ENCODE measurements at places on chromosomes 1 and 21. TPM values are rescaled to one million over a fixed set of nuclear protein-coding genes. Genes with fewer than 3 reads are reported as not detected.
A peak's percentile ranks its signal among the peaks of the same experiment; 100 is the strongest.

DNA sequence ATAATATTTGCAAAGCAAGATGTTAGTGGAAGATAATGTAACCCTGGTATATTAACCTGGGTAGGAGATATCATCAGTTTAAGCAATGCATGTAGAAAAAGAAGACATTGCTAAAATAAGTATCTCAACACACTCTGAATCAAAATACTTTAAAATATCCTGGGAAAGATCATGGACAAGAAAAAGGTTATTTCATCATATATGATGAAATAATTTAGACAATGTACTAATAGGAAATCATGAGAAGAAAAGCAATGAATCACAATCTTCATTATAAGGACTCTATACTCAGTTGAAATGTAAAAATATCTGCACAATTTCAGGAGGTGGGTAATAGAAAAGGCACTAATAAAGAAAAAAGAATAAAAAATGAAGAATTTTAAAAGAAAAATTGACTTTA lies 158.8 kb downstream of the KCNT2 start:
- no peak for DNase-seq
- H3K27me3 ChIP-seq = no peaks in the 10 kb centered on the region
- H3K27ac ChIP-seq = no peak overlapping the region
- no peaks in the 10 kb centered on the region for H3K4me1 ChIP-seq
- no peaks in the 10 kb centered on the region for H3K36me3 ChIP-seq

DNA sequence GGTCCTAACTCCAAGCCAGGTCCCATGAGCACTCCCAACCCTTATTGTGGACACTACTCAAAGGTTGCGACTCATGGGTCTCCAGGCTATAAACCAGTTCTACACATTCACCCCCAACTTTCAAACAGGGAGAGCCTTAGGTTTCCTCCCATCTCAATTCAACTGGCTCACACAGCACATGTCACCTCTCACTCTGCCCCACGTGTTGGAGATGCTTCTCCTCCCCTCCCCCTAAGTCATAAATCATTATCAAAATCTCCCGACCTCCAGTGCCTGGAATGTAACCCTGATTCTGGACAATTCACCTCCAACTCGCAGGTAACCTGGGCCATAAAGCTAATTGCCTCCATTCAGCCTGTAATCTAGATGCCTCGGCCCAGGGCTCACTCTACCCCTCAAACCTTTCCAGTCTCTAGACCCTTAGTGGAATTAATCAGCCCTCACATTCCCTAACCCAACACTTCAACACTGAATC lies 595 bp downstream of the AK2 start:
- H3K4me1 ChIP-seq = peaks cover 57% of the 10 kb centered on the region
- H3K27ac ChIP-seq = peak overlapping the region; percentile 78
- DNase-seq = peak; percentile 17
- H3K4me3 ChIP-seq = peak overlapping the region; percentile 91
- no peaks in the 10 kb centered on the region for H3K27me3 ChIP-seq

The PCSK9 gene
- 0.05 TPM for total RNA-seq

GRCh38 chr1:24463776-24464735 lies 38.6 kb upstream of the RCAN3 start:
- peak overlapping the region; percentile 19 for H3K27ac ChIP-seq
- no peak overlapping the region for H3K4me3 ChIP-seq
- no peaks in the 10 kb centered on the region for H3K27me3 ChIP-seq
- H3K4me1 ChIP-seq = no peaks in the 10 kb centered on the region
- peaks cover 69% of the 10 kb centered on the region for H3K36me3 ChIP-seq
- DNase-seq = no peak

The CRYBG2 gene
- total RNA-seq = 1.9 TPM

- peak; percentile 73 for DNase-seq
- no peaks in the 10 kb centered on the region for H3K4me1 ChIP-seq
- no peak overlapping the region for H3K27ac ChIP-seq
- peaks cover 20% of the 10 kb centered on the region for H3K36me3 ChIP-seq
- H3K27me3 ChIP-seq = no peaks in the 10 kb centered on the region
Observed at GRCh38 chr1:21216835-21217811, 40.4 kb upstream of the EIF4G3 start.

GRCh38 chr1:15738416-15739113 lies 2.5 kb downstream of the SLC25A34 start:
- no peak for DNase-seq
- no peaks in the 10 kb centered on the region for H3K27me3 ChIP-seq
- H3K4me1 ChIP-seq = peaks cover 5% of the 10 kb centered on the region
- no peak overlapping the region for H3K4me3 ChIP-seq

The BGLAP gene
- 1.5 TPM for total RNA-seq

DNA sequence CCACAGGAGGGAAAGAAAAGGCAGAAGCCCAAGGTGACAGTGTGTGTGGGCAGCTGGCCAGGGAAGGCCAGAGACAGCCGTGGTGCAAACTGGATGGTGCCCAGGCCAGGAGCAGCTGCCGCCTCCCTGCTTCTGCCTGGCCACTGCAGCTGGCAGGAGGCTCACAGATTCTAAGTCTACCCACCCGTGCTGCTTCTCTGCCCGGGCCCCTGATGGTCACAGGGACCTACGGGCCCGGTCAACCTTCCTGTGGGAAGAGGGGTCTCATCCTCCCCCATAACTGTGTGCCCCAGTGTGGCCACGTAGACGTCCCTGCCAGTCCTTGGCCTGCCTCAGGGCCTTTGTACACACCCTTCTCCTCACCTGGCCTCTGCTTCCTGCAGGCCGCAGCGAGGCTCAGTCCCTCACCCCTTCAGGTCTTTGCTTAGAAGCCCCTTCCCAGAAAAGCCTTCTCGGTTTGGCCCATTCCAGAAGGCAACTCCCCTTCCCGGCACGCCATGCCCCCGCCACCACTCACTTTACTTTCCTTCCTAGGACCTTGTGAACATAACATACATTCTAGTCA lies 192.6 kb upstream of the AJAP1 start:
- H3K27ac ChIP-seq = no peak overlapping the region
- no peak for DNase-seq
- H3K4me3 ChIP-seq = no peak overlapping the region
- H3K27me3 ChIP-seq = no peaks in the 10 kb centered on the region
- H3K36me3 ChIP-seq = no peaks in the 10 kb centered on the region

GRCh38 chr1:175524003-175524402 lies 219.4 kb downstream of the TNR start:
- DNase-seq = no peak
- H3K4me3 ChIP-seq = no peak overlapping the region
- no peaks in the 10 kb centered on the region for H3K4me1 ChIP-seq
- no peak overlapping the region for H3K27ac ChIP-seq
- H3K36me3 ChIP-seq = no peaks in the 10 kb centered on the region
- peaks cover 7% of the 10 kb centered on the region for H3K27me3 ChIP-seq

GRCh38 chr1:62691062-62691844 lies 3.1 kb upstream of the DOCK7 start:
- DNase-seq = no peak
- no peaks in the 10 kb centered on the region for H3K36me3 ChIP-seq
- H3K27me3 ChIP-seq = no peaks in the 10 kb centered on the region
- peaks cover 24% of the 10 kb centered on the region for H3K4me1 ChIP-seq

DNA sequence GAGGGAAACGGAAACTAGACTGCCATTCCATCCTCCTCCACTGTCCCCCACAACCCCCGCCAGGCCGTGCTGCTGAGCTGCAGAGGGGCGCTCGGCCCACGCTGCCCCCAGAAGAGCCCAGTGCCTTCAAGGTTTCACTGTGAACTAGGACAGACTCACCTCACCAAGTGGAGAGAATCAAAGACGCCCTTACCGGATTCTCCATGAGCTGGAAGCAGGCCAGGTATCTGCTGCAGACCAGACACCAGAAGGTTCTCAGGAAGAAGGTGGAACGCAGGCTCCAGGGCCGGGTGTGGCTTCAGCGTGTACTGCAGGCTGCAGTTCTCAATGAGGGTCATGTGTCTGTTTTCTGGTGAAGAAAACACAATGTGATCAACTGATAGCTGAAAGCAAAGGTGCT lies 30.6 kb downstream of the NPHP4 start:
- H3K36me3 ChIP-seq = peaks cover 18% of the 10 kb centered on the region
- H3K27me3 ChIP-seq = no peaks in the 10 kb centered on the region
- H3K27ac ChIP-seq = no peak overlapping the region
- DNase-seq = no peak

DNA sequence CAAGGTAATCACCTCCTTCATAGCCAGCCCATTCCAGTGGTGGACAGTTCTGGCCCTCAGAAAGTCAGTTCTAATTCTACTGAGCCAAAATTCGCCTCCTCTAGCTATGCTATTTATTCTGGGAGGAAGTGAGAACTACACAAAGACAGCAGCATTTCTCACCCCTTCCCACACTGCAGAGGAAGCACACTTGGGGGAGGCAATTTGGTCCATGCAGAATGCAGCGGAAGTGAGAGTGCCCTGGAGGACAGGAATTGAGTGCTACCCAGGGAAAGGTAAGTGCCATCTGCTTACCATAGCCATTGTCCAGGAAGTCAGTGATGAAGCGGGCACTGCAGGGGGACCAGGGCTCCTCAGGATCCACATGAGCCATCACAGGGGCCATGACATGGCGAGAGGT lies 3.7 kb downstream of the ADAMTS4 start:
- H3K27me3 ChIP-seq = no peaks in the 10 kb centered on the region
- DNase-seq = no peak
- no peaks in the 10 kb centered on the region for H3K36me3 ChIP-seq

DNA sequence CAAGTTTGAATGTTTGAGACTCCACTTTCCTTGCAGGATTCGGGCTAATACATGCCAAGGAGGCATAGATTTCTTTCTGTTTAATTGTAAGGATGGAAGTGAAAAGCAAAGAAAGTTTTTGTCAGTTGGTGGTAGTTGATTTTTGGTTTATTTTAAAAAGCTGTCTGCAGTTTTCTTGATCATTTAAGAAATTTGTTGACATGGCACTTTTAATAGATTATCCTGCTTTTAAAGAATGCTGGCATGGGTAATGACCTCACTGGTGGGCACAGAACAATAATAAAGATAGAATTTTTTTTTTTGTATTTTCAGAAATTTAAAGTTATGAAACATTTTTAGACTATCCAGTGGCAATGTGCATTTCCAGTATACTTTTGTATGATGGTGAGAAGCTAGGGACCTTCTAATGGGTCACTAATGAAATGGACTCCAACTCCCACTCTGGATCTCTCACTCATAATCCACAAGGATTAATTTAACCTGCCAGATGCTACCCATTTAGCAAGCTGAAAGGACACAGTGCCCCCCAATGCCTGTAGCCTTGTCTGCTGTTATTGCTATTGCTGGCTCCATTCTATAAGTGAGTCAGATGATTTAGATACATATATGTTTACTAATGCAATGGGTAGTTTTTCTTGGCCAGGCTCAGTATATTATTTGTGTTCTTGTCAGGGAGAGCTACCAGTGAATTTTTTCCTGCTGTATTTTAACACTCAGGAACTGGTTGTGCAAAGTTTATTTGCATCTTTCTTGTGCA lies 190.2 kb upstream of the SGIP1 start:
- H3K36me3 ChIP-seq = peaks cover 51% of the 10 kb centered on the region
- peak overlapping the region; percentile 5 for H3K4me3 ChIP-seq
- H3K27me3 ChIP-seq = no peaks in the 10 kb centered on the region
- H3K27ac ChIP-seq = peak overlapping the region; percentile 8
- DNase-seq = no peak

The PLOD1 gene
- 16.5 TPM for total RNA-seq

GRCh38 chr1:89705901-89706699 lies 73.2 kb downstream of the LRRC8C start:
- H3K4me1 ChIP-seq = peaks cover 38% of the 10 kb centered on the region
- H3K27me3 ChIP-seq = no peaks in the 10 kb centered on the region
- peaks cover 78% of the 10 kb centered on the region for H3K36me3 ChIP-seq
- no peak for DNase-seq

The MAST2 gene
- 27.8 TPM for total RNA-seq

DNA sequence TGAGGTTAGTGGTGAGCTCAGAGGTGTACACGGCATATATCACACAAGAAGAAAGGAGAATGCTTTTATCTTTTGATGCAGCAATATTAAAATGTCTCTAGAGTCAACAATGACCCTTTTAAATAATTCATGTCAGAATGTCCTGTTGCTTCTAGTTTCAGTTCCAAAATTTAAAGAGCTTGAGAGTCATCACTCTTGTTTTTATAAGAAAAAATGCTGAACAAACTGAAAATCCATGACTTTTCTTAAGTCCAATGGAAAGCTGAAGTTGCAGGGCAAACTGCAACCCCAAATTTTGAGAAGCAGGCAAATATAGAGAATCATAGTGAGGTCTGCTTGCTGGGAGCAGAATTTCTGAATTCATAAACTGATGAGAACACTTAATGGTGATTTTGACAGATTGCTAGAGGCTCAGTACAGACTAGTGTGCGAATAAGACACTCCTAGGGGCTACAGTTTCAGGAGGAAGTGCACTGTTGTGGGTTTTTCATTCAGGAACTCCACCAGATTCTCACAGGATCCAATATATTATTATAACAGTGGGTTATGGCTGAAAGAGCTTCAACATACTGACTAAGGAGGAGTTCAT lies 135.1 kb downstream of the CLIC6 start:
- no peak for DNase-seq
- no peak overlapping the region for H3K4me3 ChIP-seq
- no peak overlapping the region for H3K27ac ChIP-seq

DNA sequence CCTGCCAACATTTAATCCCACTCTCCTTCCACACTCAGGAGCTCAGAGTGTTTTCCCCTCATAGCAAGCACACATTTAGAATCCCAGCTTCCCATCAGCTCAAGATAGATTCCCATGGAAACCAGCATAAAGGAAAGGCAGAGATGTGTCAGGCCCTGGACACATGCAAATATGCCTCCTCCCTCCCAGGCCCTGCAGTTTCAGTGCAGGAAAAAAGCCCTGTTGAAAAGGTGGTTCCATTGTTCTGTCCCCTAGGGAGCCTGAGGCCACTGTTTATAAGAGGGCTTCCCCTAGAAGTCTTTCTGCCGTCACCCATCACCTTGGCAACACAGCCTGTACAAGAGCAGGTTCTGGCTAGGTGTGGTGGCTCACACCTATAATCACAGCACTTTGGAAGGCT lies 3.6 kb downstream of the CACNA1S start:
- DNase-seq = no peak
- H3K4me1 ChIP-seq = no peaks in the 10 kb centered on the region
- H3K27ac ChIP-seq = no peak overlapping the region
- H3K27me3 ChIP-seq = peaks cover 8% of the 10 kb centered on the region
- no peak overlapping the region for H3K4me3 ChIP-seq

DNA sequence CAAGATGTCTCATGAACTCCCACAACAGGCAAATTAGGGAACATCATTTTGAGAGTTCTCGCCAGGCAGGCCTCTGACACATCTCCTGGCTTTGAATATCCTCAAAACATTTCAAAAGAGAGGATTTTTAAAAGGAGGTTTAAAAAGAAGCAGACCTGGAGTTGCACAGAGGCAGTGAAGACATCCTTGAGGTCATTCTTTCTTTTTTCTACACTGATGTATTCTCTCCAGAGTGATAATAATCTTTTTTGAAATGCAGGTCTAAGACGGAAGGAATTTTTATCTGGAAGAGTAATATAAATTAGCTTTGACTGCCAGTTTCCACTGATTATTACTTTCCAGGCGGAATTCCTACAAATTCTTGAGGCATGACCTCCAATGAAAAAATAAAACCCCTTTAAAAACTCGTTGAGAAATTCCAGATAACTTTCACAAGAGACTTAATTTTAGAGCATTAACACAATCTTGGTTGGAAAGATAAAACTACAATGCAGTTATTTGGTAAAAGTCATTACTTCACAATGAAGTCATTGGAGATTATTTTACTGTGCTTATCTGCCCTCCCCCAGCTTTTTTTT lies 125.0 kb downstream of the LYPLAL1 start:
- DNase-seq = no peak
- no peaks in the 10 kb centered on the region for H3K4me1 ChIP-seq
- H3K27me3 ChIP-seq = no peaks in the 10 kb centered on the region
- no peak overlapping the region for H3K4me3 ChIP-seq

The ACTN2 gene
- total RNA-seq = not detected

The TPM3 gene
- total RNA-seq = 792 TPM

- peaks cover 5% of the 10 kb centered on the region for H3K36me3 ChIP-seq
- no peaks in the 10 kb centered on the region for H3K27me3 ChIP-seq
- H3K27ac ChIP-seq = no peak overlapping the region
- no peak for DNase-seq
- H3K4me3 ChIP-seq = no peak overlapping the region
Observed at GRCh38 chr1:42008264-42008663, 89.5 kb upstream of the HIVEP3 start.
